ENCODE measurements at places on chromosomes 3 and 15. TPM values are rescaled to one million over a fixed set of nuclear protein-coding genes. Genes with fewer than 3 reads are reported as not detected.
A peak's percentile ranks its signal among the peaks of the same experiment; 100 is the strongest.

Gene IGSF11
- total RNA-seq: 9.3 TPM

GRCh38 chr15:69531665-69532027, 79.0 kb downstream of the RPLP1 start:
- no peak for DNase-seq

Gene LARP6
- total RNA-seq: 34.1 TPM

Gene SMAD6
- total RNA-seq: 68.8 TPM

Gene ZNF860
- 0.12 TPM for total RNA-seq

GRCh38 chr15:70418943-70419342, 321.2 kb upstream of the TLE3 start:
- DNase-seq: no peak

GRCh38 chr3:66572090-66572675, 71.4 kb upstream of the LRIG1 start:
- DNase-seq: no peak

GRCh38 chr3:185851959-185852358, 27.1 kb upstream of the IGF2BP2 start:
- DNase-seq: no peak

Gene RPL39L
- 8.3 TPM for total RNA-seq

Gene NR1I2
- not detected for total RNA-seq

Gene STXBP5L
- total RNA-seq: 0.25 TPM

GRCh38 chr3:112653209-112653871, 12.4 kb upstream of the CCDC80 start:
- peak; percentile 60 for DNase-seq

Gene CRYBG3
- 22.7 TPM for total RNA-seq
